ENCODE measurements at places on chromosomes 7 and 10.

- DNase-seq: no peak
Observed at GRCh38 chr10:35495521-35496119, 109.5 kb upstream of the GJD4 start.

- DNase-seq: no peak
Observed at GRCh38 chr10:49377256-49377655, 18.6 kb downstream of the DRGX start.

GRCh38 chr7:27510541-27510940, 152.1 kb downstream of the HIBADH start:
- DNase-seq: no peak

DNA sequence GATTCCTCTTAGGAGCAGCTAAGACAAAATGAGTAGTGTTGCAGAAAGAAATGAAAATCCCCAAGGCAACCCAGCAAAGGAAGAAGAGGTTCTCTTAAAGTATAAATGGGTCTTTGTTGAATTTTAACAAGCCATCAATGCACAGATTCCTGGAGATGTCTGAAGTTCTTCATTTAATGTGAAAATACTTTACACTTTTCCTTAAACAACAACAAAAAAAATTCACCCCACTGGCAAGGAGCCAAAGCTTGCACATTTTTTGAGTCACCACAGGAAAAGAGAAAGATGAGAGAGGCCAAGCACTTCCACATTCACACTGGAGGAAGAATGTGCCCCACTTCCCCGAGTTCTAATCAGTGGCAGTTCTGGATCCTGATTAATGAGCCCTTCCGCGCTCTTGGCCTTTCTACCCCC, 286.4 kb upstream of the MEOX2 start:
- DNase-seq: no peak

- DNase-seq: no peak
Observed at GRCh38 chr7:142739923-142740492, 9.3 kb upstream of the PRSS1 start.

- DNase-seq: no peak
Observed at GRCh38 chr10:34028936-34029335, 694.5 kb upstream of the NRP1 start.

GRCh38 chr7:130274983-130275591, 8.4 kb downstream of the CPA2 start:
- peak; percentile 61 for DNase-seq

DNA sequence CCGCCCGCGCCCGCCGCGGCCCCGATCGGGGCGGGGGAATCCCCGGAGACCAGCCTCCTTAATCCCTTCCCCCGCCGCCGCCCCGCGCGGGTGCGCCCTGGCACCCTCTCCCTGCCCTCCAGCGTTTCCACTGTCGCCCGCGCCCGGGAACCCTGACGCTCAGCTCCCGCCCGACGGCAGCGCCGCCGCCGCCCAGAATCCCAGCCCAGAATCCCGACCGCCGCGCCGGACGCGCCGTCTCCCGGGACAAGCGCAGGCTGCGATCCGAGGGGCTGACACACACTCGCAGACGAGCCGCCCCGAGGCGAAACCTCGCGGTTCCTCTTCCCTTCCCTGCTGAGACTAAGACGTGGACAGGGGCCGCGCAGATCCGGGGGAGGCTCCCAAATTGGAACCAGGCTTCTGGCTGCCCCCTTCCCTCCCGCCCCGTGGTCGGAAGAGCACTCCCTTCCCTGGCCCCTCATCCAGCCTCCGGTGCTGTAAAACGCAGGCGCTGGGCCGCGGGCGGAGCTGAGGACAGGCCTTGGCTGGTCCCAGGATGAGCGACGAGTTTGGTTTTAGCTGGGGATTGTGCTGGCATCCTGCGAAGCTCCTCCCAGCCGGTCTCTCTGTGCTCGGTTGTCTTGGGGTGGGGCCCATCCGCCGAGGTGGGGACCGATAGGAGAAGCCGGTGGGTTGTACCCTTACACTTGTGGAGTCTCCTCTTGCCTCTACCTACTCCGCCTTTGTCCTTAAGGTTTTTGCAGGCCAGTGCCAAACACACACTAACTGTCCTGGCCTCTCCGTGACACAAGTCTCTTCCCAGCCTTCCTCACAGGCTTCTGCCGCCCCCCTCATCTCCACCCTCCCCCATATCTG, 1.1 kb downstream of the MARVELD1 start:
- no peak for DNase-seq
